RWPE2 (cell line): ENCODE measurements at places on chromosomes 2 and 18.

GRCh38 chr2:197035002-197035401 lies 108.5 kb upstream of the PGAP1 start:
- no peak overlapping the region for H3K4me3 ChIP-seq
- H3K27me3 ChIP-seq = no peaks in the 10 kb centered on the region
- no peak overlapping the region for H3K27ac ChIP-seq
- H3K4me1 ChIP-seq = no peaks in the 10 kb centered on the region

- no peaks in the 10 kb centered on the region for H3K36me3 ChIP-seq
- no peaks in the 10 kb centered on the region for H3K4me1 ChIP-seq
- DNase-seq = no peak
Measured at GRCh38 chr2:164008752-164009151, 272.9 kb upstream of the FIGN start.

- H3K27ac ChIP-seq = no peak overlapping the region
- no peaks in the 10 kb centered on the region for H3K4me1 ChIP-seq
- no peak for DNase-seq
- no peaks in the 10 kb centered on the region for H3K27me3 ChIP-seq
Measured at GRCh38 chr2:33671198-33671597, 72.1 kb upstream of the FAM98A start.

DNA sequence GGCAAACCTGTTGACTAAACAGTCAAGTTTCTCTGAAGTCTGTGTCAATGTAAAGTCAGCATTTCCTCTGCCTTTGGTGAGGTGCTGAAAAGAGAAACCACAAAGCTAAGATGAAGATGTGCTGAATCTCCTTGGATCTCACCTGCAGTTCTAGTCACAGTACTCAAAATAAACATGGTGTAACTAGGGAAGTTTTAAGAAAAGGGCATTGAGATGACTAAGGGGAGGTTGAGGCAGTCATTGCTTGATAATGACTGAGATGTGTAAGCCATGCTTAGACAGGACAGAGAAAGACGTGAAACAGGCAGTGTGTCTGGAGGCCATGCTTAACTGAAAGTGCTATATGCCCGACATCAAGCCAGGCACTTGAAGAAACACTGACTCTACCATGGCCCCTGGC lies 1010.0 kb upstream of the CELF4 start:
- no peak for DNase-seq
- H3K27ac ChIP-seq = no peak overlapping the region
- H3K36me3 ChIP-seq = no peaks in the 10 kb centered on the region
- no peak overlapping the region for H3K4me3 ChIP-seq
- H3K27me3 ChIP-seq = no peaks in the 10 kb centered on the region

DNA sequence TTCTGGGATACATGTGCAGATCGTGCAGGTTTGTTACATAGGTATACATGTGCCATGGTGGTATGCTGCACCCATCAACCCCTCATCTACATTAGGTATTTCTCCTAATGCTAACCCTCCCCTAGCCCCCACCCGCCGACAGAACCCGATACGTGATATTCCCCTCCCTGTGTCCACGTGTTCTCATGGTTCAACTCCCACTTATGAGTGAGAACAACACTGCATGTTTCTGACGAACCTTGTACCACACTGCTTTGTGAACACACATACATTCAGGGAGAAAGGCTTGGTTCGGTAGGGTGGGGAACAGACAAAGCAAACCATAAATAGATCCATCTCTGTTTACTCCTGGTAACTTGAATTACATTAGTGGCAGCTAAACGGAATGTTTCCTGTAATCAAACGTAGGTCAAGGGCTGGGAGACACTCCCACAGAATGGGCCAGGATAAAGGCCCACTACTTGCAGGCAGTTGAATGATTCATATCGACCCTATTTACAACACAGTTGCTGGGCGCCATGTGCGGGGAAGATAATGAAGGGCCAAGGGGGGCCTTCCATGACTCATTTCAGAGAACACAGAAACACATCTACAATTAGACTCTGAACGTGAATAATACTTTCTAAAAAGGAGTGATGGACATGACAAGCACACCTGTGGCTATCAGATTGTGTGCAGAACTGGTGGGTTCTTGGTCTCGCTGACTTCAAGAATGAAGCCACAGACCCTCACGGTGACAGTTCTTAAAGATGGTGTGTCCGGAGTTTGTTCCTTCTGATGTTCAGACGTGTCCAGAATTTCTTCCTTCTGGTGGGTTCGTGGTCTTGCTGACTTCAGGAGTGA lies 56.8 kb upstream of the KIDINS220 start:
- H3K27me3 ChIP-seq = no peaks in the 10 kb centered on the region
- DNase-seq = no peak
- no peaks in the 10 kb centered on the region for H3K4me1 ChIP-seq

DNA sequence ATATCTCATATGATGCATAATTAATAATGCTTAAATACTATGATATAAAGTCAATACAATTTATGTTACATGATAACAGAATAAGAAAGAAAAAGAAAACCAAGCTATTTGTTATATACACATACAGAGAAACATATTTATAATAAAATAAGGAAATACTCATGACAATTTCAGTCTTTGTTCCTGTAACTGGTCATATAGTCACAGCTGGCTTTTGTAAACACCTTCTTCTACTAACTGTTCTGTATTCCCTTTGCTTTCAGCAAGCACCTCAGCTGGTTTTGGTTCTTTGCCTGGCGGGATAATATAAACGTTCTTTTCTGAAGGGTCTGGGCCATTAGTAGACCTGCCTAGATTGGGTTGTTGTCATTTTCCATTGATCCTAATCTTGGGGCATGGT lies 158.5 kb downstream of the COPS8 start:
- H3K27ac ChIP-seq = no peak overlapping the region
- H3K27me3 ChIP-seq = no peaks in the 10 kb centered on the region
- no peak overlapping the region for H3K4me3 ChIP-seq
- DNase-seq = no peak

- no peak for DNase-seq
- no peak overlapping the region for H3K4me3 ChIP-seq
- H3K36me3 ChIP-seq = no peaks in the 10 kb centered on the region
- H3K27me3 ChIP-seq = no peaks in the 10 kb centered on the region
- H3K27ac ChIP-seq = no peak overlapping the region
Measured at GRCh38 chr2:42906111-42906556, 113.8 kb upstream of the HAAO start.

GRCh38 chr2:240958366-240959213 lies 39.8 kb upstream of the SNED1 start:
- H3K4me1 ChIP-seq = no peaks in the 10 kb centered on the region
- no peak overlapping the region for H3K27ac ChIP-seq
- no peak overlapping the region for H3K4me3 ChIP-seq
- H3K27me3 ChIP-seq = no peaks in the 10 kb centered on the region
- DNase-seq = no peak

GRCh38 chr2:159961037-159961436 lies 101.4 kb downstream of the PLA2R1 start:
- H3K27ac ChIP-seq = peak overlapping the region; percentile 79
- no peak for DNase-seq
- peaks cover 18% of the 10 kb centered on the region for H3K4me1 ChIP-seq
- H3K27me3 ChIP-seq = no peaks in the 10 kb centered on the region

- H3K36me3 ChIP-seq = no peaks in the 10 kb centered on the region
- no peak for DNase-seq
- H3K27me3 ChIP-seq = no peaks in the 10 kb centered on the region
- no peak overlapping the region for H3K4me3 ChIP-seq
Measured at GRCh38 chr2:230130668-230131364, 62.1 kb upstream of the SLC16A14 start.

DNA sequence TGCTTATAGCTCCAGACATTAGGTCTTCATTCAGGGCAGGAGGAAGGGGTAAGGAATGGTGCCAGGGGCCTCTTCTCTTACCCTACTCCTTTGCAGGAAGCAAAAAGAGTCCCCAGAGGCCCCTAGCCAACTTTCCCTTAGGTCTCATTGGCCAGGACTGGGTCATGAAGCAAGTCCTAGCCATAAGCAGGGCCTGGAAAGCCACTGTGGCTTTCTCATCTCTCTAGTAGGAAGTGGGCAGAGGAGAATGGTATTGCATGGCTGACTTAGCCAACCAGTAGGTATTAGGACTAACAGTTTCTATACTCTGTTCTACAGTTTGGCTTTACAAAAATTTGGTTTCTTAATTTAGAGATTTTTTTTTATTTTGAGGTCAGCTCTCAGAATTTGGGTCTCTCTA lies 4.8 kb downstream of the FAM228A start:
- no peak for DNase-seq

DNA sequence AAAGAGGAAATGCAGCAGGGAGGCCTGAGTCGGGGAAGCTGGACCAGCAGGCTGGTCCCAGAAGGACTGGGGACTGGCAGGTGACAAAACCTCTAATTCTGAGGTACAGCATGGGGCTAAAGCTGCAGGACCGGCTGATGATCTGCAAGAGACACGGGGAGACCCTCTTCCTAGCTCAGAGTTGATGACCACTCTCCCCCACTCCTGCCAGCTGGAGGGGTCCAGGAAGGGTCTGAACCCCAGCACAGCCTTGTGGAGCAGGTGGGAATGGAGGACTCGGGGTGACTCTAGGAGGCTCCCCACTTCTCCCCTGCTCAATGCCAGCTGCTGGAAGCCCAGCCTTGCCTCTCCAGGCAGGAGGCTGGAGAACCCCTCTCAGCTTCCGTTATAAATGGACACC lies 67.7 kb downstream of the TWIST2 start:
- no peak overlapping the region for H3K4me3 ChIP-seq
- peak overlapping the region; percentile 66 for H3K27ac ChIP-seq
- DNase-seq = peak; percentile 30

DNA sequence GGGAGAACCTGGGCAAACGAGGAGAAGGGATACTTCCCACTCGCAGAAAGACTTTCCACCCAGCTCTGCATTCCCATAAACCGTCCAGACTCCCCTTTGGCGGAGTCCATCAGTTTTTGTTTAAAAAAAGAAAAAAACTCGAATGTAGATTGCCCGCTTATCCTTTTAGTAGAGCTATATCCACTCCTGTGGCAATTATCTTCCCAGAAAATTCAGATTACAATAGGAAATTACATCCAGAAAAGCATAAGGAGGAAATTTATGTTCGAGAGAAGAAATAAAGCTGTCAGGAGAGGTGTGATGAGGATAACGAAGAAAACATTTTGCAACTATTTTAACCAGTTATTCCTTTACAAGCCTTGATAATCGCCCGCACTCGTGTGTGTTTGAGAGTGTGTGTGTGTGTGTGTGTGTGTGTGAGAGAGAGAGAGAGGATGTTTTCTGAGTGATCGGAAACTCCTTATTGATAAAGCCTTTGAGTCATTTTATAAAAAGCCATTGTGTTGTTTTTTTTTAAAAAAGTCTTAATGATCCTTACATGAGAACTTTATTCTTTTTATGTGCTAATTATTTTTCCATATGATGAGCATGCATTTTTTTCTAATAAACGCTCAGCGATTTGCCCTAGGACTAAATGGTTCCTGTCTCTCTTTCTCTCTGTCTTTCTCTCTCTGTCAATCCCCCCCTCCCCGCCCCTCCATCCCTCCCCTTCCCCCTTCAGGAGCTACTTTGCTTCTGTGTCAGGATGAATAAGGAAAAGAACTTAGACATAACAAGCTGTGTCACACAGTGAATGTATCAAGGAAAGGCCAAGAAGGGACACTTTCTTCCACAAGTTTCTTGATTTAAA lies 1.1 kb upstream of the PPP3R1 start:
- peak overlapping the region; percentile 87 for H3K27ac ChIP-seq
- H3K36me3 ChIP-seq = peaks cover 14% of the 10 kb centered on the region
- peak overlapping the region; percentile 73 for H3K4me3 ChIP-seq
- no peaks in the 10 kb centered on the region for H3K27me3 ChIP-seq
- no peak for DNase-seq

GRCh38 chr2:147632198-147632597 lies 212.6 kb upstream of the ACVR2A start:
- no peaks in the 10 kb centered on the region for H3K36me3 ChIP-seq
- no peak overlapping the region for H3K4me3 ChIP-seq
- H3K27ac ChIP-seq = no peak overlapping the region
- no peaks in the 10 kb centered on the region for H3K27me3 ChIP-seq

GRCh38 chr2:236986524-236987330 lies 99.0 kb upstream of the COPS8 start:
- no peak for DNase-seq
- H3K36me3 ChIP-seq = no peaks in the 10 kb centered on the region
- H3K27me3 ChIP-seq = no peaks in the 10 kb centered on the region
- no peak overlapping the region for H3K27ac ChIP-seq
- H3K4me1 ChIP-seq = no peaks in the 10 kb centered on the region

DNA sequence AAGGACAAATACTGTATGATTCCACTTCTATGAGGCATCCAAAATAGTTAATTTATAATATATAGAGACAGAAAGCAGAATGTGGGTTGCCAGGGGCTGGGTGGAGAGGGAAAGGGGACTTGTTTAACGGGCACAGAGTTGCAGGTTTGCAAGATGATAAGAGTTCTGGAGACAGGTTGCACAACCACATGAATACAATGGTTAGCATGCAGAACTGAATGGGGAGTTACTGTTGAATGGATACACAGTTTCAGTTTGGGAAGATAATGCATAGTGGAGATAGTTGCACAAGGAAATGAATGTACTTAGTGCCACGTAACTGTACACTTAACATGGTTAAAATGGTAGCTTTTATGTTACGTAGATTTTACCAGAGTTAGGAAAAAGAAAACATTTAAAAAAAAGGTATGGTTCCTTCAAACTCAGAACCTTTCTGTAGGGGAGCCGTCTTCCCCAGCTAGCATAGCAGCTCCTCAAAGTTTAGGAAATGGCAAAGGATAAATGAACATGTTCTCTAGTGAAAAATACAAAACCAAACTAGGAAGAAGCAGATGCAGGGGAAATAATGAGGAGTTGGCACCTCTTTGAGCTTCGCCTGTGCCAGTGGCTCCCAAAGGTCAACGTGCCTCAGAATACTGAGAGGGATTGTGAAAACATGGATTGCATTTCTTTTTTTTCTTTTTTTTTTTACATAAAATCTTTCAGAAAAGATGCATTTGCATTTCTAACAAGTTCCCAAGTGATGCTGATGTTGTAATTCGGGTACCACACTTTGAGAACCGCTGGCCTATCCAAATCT lies 95.2 kb downstream of the ZCCHC2 start:
- H3K27ac ChIP-seq = no peak overlapping the region
- DNase-seq = no peak
- no peaks in the 10 kb centered on the region for H3K4me1 ChIP-seq
- no peaks in the 10 kb centered on the region for H3K27me3 ChIP-seq

- no peaks in the 10 kb centered on the region for H3K4me1 ChIP-seq
- no peak overlapping the region for H3K27ac ChIP-seq
- H3K4me3 ChIP-seq = no peak overlapping the region
- H3K36me3 ChIP-seq = no peaks in the 10 kb centered on the region
- DNase-seq = no peak
- H3K27me3 ChIP-seq = no peaks in the 10 kb centered on the region
Measured at GRCh38 chr18:40707797-40708196, 1247.2 kb upstream of the PIK3C3 start.

- peak; percentile 32 for DNase-seq
- H3K4me1 ChIP-seq = peaks cover 22% of the 10 kb centered on the region
- no peak overlapping the region for H3K27ac ChIP-seq
- no peaks in the 10 kb centered on the region for H3K27me3 ChIP-seq
- no peak overlapping the region for H3K4me3 ChIP-seq
Measured at GRCh38 chr2:108924580-108925251, 64.3 kb downstream of the EDAR start.

GRCh38 chr2:48070415-48070814 lies 164.1 kb upstream of the FBXO11 start:
- H3K4me3 ChIP-seq = no peak overlapping the region
- H3K27ac ChIP-seq = no peak overlapping the region
- H3K27me3 ChIP-seq = no peaks in the 10 kb centered on the region
- no peak for DNase-seq
- no peaks in the 10 kb centered on the region for H3K4me1 ChIP-seq
- H3K36me3 ChIP-seq = no peaks in the 10 kb centered on the region

GRCh38 chr2:127176371-127177311 lies 43.5 kb downstream of the CYP27C1 start:
- no peaks in the 10 kb centered on the region for H3K36me3 ChIP-seq
- DNase-seq = no peak
- H3K4me1 ChIP-seq = peaks cover 10% of the 10 kb centered on the region
- no peaks in the 10 kb centered on the region for H3K27me3 ChIP-seq
- no peak overlapping the region for H3K27ac ChIP-seq
